Activated naive CD8-positive, alpha-beta T cell treated with anti-CD3 and anti-CD28 coated beads, Interleukin-2, amount 50 U/mL, for 16 hours (primary cell): ENCODE measurements at places on chromosomes 3 and 15.

DNA sequence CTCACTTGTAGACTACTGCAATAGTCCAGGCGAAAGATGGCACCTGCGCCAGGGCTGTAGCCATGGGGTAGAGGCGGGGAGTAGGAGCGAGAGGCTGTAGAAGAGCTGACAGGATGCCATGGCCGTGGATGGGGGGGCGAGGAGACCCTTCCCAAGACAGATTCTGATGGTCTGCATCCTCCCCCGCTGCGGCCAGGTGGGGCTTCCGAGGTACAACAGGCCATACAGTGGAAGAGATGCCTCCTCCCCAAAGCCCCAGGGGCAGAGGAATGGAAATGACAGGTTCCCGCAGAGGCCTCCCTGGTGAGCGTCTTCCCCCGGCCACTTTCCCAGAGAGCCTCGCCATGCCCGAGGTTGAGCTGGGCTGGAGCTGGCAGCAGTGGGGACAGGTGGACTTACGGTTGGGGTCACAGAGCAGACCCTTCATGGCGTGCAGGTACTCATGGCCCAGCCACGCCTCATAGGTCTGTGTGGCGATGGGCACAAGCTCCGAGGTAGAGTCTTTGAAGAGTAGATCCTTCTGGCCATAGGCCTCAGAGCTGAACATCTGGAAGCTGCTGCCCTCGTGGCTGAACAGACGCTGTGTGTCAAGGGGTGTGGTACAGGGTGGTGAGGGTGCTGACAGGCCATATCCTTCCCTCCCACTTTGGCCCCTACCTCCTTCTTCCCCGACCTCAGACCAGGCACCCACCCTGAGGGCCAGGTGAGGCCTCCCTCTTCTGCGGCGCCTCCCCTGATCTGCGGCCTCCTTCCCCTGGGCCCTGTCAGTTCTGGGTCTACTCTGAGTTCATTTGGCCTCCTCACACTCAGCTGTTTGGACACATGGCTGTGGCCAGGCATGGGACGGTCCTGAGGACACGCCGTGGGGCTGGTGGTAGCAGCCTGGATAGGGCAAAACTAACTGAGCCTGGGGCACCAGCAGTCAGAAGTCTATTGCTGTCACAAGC, 13.6 kb downstream of the MELTF start:
- no peak for DNase-seq

- DNase-seq: no peak
Measured at GRCh38 chr3:155233213-155233612, 60.3 kb downstream of the STRIT1 start.

- DNase-seq: no peak
Measured at GRCh38 chr3:154013736-154014135, 107.5 kb upstream of the ARHGEF26 start.

- no peak for DNase-seq
Measured at GRCh38 chr3:171397089-171397488, 63.1 kb downstream of the TNIK start.

DNA sequence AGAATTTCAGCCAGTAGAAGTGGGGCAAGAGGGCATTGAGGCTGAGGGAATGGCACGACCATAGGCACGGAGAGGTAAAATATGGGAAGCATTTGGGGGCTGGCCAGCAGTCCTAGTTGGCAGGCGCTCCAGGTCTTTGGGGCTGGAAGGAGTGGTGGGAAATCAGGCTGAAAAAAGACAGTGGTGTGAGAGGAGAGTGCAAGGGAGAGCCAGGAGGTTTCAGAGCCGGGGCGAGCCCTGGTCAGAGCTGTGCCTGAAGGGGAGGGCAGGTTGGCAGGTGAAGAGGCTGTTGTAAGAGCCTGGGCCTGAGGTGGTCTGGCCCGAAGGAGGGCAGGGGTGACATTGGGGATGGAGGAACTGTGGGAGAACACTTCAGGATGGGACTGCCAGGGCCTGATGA, 1.6 kb upstream of the IDH3A start:
- DNase-seq: no peak

- DNase-seq: no peak
Measured at GRCh38 chr3:177905173-177906125, 630.8 kb upstream of the KCNMB2 start.

GRCh38 chr15:67199391-67199790, 55.1 kb downstream of the AAGAB start:
- DNase-seq: no peak

DNA sequence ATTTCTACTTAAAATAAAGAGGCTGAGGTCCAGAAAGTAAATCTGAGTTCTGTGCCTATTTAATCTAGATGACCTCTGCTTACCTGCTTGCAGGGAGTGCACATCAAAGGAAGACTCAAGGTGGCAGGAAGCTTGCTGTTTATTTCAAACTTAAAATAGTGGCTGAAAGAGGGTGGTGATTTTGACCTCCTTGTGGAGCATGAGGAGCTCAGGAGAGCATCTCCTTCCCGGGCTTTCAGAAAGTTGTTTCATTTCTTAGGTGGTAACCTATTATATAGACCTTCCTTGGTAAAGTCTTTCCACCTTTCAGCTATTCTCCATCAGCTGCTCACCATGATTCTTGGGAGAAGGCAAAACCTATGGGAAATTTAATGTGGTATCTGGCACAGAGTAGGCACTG, 494 bp downstream of the GCSAM start:
- no peak for DNase-seq

GRCh38 chr3:195160908-195161434, 110.0 kb downstream of the XXYLT1 start:
- DNase-seq: no peak

GRCh38 chr15:25175789-25176615, 221.2 kb downstream of the SNRPN start:
- DNase-seq: no peak

DNA sequence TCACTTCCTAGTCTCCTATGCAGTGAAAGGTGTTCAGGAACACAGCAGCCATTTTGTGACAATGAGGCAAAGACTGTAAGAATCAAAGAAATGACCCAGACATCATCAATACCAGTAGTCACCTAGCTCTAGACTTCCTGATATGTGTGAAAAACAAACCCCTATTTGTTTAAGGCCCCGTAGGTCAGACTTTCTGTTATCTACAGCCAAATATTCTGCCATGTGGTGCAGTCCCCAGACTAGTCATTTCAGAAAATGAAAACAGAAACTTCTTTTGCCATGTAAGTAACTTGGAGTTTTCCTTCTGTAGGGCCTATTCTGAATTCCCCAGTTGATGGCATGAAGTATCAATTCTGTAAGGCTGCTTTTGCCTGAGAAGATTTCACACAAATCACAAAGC, 181.7 kb upstream of the SNTN start:
- DNase-seq: no peak

DNA sequence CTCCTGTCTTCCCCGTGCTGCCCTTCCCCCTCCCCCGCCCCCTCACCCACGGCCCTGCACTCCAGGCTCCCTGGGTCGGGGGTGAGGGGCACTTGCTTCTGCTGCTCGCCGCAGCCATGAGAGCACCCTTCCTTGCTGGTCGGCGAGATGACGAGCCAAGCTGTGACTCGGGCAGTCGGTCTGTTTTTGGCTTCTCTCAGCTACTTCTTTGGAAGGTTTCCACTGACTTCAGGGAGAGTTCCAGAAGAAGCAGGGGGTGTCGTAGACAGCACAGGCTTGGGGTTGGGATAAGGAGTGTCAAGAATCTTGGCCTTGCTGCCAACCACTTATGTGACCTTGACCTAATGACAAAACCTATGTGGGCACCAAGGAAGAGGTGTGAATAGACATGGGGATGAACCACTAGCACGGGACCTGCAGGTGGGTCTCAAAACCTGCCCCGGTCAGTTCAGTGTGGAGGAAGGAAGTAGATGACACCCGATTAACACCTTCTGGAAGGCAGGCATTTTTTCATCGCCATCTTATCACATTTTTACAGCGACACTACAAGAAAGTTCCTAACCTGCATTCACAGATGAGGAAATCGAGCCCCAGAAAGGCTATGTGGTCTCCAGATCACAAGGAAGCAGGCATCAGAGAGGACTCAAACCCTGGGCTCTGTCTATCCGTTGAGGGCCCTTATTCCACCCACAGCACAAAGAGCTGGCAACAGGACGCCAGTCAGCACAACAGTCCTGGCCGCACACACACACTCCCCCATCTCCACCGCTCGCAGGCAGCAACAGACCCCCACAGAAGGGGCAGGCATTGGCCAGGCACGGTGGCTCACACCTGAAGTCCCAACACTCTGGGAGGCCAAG, 120.9 kb downstream of the LIPC start:
- no peak for DNase-seq

GRCh38 chr15:101210466-101210865, 41.4 kb downstream of the CHSY1 start:
- no peak for DNase-seq

DNA sequence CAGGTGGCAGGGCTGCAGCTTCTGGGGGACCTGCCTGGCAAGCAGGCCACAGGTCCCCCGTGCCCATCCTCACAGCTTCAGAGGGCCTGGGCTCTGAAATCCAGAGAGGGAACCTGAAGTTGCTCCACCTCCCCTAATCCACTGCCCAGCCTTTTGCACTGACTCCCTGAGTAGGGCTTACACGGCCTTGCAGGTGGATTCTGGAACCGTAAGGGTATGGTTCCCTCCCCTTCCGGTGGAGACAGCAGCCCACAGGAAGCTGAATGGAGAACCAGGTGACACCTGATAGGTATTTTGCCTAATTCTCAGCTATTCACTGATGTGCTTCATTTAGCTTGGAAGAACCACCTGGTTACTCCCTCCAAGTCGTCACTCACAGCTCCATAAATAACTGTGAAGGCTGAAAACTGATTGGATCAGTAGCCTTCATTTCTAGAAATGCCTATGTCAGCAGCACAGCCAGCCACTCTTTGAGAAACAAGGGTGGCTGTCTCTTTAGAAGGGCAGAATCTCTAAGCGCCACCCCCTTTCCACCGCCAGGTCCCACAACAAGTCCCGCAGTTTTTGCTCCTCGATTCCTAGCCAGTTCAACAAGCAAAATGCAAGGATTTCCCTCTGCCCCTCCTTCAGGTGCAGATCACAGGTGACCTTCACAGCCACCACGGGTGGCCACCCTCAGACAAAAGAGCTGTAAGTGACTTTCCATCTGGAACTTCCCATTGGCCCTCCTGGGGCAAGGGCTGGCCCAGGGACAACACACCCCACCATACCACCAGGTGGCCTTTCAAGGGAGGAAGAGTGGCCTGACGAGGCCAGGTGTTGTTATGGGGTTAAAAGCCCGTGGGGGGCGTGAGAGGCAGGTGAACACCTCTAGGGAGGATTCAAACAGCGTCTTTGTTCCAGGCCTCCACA, 112.9 kb downstream of the SEC22A start:
- DNase-seq: no peak

DNA sequence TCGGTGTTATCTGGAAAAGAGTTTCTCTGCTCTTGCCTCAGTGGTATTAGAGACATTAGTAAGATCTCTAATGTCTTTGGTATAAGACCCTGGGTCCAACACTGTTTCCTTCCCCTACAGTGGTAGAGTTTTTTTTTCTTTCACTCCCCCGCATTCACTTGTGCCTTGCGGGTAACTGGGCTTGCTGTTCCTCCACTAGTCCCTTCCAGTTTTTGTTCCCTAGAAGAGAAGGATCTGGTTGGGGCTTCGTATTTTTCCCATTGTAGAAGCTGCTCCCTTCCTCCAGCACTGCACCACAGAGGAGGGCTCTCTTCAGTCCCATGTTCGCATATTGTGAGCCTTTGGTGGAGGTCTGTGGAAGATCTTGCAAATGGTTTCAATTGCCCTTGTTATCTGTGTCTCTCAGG, 13.7 kb downstream of the CTDSPL2 start:
- no peak for DNase-seq

GRCh38 chr3:196741249-196741889, 1.7 kb downstream of the PAK2 start:
- no peak for DNase-seq

GRCh38 chr3:186896875-186897274, 33.5 kb upstream of the ST6GAL1 start:
- DNase-seq: no peak

GRCh38 chr3:187369089-187369447, 883 bp downstream of the RTP4 start:
- DNase-seq: no peak

DNA sequence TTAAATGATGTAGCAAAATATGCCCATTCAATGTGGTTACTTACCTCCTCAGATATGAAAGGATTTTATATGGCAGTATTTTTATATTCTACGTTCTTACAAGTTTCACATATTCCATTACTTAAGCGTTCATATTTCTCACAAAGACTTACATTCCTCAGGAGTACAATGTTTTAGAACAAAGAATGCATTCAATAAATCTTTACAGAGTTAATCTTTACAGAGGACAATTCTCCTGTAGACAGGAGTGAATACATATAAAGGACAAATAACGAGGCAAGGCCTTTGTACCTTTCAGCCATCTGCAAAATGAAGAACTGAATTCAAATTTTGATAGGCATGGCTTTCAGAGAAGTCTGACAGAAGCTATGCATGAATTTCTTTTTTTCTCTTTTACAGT, 1.9 kb downstream of the ZNF80 start:
- DNase-seq: no peak

DNA sequence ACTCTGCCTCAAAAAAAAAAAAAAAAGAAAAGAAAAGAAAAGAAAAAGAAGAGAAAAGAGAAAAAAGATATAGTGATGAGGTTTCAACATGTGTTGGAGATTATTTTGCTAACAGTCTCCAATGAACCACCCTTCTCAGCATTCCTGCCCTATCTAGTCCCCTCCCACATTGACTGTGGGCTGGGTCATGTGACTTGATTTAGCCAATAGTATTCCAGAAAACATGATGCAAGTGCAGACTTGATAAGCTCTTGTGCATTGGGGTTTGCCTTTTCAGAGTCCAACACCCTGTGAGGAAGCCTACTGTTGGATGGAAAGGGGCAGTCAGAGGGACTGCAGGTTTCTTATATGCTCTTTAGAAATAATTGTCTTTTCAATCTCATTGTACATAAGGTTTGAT, 37.8 kb upstream of the MED12L start:
- no peak for DNase-seq

GRCh38 chr3:192879346-192880031, 38.2 kb downstream of the MB21D2 start:
- no peak for DNase-seq

DNA sequence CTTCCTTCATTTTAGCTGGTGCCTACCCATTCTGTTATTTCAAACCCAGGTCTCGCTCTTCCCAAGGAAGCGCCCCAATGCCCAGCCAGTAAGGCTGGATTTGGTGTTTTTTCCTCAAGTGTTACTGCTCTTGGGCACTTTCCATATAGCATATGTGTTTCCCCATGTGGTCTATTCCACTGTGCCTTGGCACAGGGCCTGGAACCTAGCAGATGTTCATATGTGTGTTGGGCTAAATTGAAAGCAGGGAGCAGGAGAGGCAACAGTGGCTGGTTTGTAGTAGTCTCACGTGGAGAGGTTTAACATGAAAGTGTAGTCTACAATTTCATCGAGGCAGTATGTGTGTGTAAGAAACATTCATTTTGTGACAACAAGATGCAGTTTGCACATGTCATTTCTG, 48.2 kb upstream of the TEX264 start:
- DNase-seq: no peak

- DNase-seq: no peak
Measured at GRCh38 chr15:85318048-85318731, 62.2 kb upstream of the AKAP13 start.

GRCh38 chr15:66481107-66481856, 16.3 kb downstream of the SNAPC5 start:
- no peak for DNase-seq
